ENCODE measurements at places on chromosomes 1 and 21.

DNA sequence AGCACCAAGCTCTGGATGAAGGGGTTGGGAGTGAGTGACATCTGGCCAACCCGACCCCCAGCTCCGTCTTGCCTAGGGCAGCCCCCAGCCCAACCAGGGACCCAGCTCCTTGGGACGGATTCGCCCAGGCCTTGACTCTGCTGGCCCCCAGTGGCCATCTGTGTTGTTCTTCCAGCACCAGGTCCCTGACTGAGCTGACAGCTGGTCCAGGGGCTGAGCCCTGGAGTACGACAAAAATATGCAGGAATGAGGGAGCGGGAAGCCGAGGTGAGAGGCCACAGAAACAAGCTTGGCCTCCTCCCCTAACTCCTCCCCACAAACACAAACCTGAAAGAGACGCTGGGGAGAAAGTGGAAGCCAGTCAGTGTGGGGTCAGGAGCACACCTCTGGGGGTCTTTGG lies 55.0 kb upstream of the PAX7 start:
- peak; percentile 22 for DNase-seq

- no peak for DNase-seq
Measured at GRCh38 chr21:21612466-21612865, 614.3 kb downstream of the NCAM2 start.

DNA sequence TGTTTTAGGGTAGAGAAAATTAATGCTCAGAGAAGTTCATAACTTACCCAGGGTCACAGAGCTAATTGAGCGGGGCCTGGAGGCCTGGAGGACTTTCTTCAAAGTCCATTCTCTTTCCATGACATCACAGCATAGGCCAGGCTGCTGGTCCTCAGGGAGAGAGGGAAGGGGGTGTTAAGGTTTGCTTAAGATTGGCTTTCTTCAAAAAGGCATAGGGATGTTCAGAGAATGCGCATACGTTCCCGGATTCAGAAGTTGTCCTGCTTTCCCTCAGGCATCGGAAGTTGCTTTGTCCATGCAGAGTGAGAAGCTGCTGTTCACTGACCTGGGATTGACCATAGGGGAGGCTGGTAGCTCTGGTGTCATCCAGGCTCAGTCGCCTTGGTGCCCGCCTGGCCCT lies 25.0 kb downstream of the RASSF5 start:
- DNase-seq = no peak

DNA sequence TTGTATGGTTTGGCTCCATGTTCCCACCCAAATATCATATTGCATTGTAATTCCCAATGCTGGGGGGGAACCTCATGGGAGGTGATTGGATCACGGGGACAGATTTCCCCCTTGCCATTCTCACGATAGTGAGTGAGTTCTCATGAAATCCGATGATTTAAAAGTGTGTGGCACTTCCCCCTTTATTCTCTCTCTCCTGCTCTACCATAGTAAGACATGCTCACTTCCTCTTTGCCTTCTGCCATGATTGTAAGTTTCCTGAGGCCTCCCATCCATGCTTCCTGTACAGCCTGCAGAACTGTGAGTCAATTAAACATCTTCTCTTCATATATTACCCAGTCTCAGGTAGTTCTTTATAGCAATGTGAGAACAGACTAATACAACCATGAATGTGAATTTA lies 211.6 kb upstream of the NR5A2 start:
- no peak for DNase-seq

- no peak for DNase-seq
Measured at GRCh38 chr1:246128494-246129069, 378.5 kb downstream of the SMYD3 start.

DNA sequence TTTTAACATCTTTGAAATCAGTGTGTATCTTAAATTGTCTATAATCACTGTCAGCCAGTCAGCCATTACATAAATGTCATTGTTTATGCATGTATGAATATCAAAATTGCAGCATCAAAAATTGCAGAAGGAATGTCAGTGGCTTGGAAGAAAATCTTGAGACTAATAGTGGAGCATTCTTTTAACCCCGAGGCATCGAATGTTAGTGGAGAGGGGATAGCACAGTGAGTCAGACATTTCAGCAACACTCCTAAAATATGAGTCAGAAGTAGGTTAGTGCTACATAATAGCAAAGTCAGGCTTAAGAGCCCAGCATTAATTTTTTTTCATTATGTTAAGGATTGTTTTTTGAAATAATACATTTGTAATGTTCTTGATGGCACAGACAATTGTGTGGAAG lies 45.5 kb downstream of the SNRPE start:
- no peak for DNase-seq

DNA sequence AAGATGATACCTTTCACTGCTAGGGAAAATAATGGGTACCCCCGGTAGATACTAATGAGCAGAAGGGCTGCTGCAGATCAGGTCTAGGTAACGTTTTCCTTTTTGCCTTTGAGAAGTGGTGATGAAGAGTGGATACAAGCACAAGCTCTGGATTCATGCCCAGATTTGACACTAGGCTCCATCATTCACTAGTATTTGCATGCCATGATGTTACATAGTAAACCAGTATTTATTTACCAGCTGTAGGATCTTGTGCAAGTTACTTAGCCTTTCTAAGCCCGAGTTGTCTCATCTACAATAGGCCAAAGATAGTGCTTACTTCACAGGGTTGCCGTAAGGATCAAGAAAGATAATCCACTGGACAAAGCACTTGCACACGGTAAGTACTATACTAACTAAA lies 14.2 kb downstream of the PTPN14 start:
- DNase-seq = no peak

DNA sequence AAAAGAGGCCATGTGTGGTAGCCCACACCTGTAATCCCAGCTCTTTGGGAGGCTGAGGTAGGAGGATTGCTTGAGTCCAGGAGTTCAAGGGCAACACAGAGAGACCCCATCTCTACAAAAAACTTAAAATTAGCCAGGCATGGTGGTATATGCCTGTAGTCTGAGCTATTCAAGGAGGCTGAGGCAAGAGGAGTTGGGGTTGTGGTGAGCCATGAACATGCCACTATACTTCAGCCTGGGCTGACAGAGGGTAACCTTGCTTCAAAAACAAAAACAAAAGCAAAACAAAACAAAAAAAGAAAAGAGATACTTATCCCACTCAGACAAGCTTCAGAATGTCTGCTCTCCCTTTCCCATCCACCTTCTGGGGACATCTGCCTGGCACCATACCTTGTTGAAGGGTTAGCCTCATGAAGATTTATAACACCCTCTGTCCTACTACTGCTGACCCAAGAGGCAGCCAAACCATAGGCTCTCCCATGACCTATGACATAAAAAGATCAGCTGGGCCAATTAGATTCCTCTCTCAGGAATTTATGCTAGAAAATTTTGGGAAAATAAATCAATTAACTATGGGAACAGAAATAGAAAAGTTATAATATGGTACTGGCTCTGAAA lies 13.2 kb downstream of the TMCO1 start:
- DNase-seq = no peak

DNA sequence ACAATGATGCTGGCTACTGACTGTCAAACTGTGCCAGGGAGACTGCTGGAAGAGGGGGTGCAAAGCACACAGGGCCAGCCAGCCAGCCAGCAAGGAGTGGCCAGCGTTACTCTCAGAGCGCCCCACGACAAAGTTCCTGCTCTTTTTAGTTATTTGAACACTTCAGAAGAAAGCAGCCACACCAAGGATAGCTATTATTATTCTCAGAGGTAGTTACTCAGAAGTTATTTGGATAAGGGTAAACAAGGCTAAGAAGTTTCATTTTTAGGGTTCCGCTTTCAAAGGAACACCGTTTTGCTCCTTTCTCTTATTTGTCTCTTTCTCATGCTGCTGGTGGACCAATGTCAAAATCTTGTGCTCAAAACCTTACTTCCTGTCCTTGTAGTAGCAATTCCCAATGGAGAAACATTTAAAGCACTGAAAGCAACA lies 59.9 kb downstream of the VANGL2 start:
- DNase-seq = no peak

DNA sequence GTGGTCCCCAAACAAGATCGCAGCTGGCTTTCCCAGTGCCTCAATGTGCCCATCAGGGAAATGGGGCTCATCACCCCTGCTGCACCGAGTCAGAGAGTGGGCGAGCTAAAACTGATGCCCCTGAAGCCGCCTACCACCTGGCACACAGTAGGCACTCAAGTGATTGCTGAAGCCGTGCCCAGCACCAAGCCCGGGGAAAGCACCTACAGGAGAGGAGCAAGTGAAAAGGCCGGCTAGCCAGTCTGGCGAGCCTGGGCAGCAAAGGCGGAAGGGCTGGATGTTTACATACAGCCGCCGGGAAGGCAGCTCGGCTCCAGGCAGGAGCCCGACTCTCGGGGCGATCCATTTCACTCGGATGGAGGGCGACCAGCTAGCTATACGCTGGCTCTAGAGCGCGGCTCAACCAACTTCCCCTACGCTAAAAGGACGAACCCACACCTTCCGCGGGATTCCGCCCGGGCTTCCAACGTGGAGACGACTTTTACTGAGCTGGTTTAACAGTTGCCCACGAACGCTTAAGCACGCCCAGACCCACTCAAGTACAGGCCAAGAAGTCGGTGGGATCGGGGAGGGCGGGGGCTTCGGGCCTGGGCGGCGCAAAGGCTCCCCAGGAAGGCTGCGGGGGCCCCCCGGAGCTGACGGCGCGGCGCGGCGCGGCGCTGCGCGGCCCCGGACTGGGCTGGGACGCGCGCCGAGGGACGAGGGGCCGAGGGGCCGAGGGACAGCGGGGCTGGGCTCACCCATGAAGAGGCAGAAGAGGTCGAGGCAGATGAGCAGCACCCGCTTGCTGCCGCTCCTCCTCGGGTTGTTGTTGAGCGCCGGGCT lies 1.0 kb downstream of the PLPP3 start:
- peak; percentile 45 for DNase-seq

DNA sequence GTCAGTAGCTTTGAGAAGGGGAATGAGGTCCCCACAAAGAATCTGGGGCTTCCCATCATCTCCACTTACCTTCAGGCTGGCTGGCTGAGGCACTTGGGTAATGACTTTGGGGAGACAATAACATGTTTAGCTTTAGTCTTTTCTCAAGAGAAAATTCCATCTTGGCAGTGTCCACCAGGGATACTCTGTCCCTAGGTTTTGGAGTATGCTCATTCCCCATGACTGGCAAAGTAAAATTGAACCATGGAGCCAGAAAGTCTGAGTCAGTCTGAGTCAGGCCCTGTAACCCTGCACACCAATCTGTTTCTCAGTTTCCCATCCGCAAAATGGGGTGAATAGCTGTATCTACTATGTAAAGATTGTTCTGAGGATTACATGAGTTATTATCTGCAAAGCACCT lies 28.2 kb downstream of the RUNX1 start:
- no peak for DNase-seq

GRCh38 chr1:38051079-38051543 lies 4.5 kb upstream of the POU3F1 start:
- no peak for DNase-seq

DNA sequence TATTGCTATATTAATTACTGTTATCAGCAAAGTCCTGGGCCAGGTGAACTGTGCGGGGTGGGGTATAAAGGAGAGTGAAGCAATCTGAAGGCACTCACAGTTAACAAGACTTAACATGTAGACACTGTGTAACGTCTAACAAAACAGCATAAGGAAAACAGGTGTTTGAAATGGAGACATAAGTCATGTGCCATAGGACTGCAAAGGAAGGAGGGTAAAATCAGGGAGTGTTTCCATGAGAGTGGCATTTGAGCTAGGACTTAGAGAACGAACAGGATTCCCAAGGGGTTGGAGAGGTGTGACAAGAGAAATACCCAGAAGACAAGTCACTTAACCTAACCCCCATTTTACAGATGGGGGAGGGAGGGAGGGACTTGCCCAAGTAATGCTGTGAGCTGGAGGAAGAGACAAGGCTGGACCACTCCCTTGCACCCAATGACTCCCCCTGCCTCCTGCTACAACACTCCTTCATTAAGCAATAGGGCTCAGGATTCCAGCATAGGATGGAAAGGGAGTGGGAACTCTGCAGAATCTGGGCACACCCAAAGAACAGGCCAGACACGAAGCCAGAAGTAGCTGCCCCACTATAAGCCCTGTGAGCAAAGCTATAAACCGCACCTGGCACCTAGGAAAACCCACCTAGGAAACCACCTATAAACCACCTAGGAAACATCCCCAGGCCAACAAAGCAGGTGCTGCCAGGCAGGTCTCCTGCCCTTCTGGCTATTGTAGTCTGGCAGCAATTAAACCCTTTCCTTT lies 6.6 kb downstream of the PEF1 start:
- DNase-seq = no peak

DNA sequence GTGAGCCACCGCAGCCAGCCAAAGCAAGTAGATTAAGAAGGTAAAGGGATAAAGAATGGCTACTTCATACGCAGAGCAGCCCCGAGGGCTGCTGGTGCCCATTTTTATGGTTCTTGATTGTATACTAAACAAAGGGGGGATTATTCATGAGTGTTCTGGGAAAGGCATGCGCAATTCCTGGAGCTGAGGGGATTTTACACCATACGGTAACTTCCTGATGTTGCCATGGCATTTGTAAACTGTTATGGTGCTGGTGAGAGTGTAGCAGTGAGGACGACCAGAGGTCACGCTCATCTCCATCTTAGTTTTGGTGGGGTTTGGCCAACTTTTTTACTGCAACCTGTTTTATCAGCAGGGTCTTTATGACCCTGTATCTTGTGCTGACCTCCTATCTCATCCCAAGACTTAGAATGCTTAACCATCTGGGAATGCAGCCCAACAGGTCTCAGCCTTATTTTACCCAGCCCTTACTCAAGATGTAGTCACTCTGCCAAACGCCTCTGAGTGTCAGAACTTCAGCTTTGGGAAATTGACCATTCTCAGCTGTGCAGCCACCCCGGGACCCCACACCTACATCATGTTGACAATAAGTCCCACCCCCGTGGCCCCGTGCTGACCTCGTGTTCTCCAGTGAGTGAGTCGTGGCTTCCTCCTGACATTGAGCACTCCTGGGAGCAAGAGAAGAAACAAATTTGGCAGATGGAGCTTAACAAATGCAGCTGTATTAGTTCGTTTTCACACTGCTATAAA lies 149.4 kb upstream of the COL6A1 start:
- no peak for DNase-seq

DNA sequence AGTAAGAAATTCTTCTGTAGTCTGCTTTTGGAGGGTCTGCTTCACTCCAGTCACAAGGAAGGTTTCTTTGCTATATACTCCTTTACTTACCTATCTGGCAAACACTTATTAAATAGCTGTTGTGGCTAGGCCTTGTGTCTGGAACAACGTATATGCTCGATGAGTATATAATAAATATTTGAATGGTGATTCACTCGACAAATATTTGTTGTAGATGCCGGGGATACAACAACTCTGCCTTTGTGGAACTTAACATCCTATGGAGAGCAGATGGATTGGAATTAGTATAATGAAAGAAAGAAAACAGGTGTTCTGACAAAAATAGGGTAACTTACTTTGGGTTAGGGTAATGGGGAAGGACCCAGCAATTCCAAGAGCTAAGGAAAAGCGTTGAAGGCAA lies 31.1 kb downstream of the KPNA6 start:
- DNase-seq = no peak

GRCh38 chr1:224343679-224344078 lies 13.0 kb upstream of the CNIH4 start:
- DNase-seq = no peak
